GM18507 (cell line): ENCODE measurements at places on chromosomes 4 and X.

- DNase-seq, result no peak
Observed at GRCh38 chr4:22911285-22911684, 218.5 kb downstream of the GBA3 start.

GRCh38 chr4:158915683-158916241 is 146.9 kb downstream of the FNIP2 start:
- DNase-seq, result no peak

GRCh38 chrX:136021903-136022302 is 36.7 kb downstream of the SLC9A6 start:
- DNase-seq, result no peak

DNA sequence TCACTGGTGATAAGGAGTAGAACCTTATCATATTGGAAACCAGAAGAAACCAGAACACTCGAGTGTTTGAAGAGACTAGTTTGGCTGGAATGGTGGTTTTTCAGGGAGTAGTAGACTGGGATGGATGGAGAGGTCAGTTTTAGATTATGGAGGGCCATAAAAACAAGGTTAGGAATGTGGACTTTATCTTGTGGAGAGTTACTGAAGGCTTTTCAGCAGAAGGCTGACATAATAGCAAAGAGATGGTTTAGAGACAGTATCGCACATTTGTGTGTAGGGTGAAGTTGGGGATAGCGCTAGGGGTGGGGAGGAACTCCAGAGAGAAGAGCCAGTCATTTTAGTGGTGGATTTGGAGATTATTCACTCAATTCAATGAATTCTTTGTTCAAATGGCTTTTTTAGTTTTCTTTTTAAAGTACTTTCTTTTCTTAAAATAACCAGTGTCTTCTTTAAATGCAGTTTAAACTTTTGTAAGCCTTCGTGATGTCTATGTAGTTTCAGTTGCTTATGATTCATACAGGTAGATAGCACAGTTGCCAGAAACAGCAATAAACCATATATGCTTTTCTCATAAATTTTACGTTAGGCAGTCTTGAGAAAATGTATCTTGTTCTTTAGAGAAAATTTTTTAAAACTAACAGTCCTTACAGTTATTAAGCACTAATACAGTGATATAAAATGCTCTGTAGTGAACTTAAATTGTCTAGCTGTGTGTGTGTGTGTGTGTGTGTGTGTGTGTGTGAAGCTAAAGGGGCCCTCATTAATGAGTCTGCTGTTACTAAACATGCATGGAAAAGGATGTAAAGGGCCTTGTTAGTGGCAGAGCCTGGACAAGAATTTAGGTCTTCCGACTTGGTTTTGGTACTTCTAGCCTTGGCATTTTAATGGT is 3.8 kb downstream of the ARHGAP10 start:
- no peak for DNase-seq

DNA sequence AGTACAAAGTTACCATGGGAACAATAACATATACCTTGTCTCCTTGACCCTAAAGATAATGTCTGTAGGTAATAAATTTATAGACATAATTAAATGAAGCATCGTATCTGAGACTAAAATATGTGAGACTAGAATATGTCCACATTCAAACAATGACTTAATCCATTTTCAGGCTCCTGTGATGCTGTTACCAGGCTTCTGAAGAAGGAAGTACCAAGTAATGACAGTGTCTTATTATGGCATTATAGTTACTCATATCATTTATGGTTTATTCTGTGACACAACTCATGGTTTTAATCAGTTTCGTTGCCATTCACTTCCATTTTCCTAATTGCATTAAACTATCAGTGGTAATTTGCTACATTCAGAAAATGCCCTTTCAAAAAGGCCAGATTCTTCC is 100.6 kb upstream of the GPM6B start:
- no peak for DNase-seq

DNA sequence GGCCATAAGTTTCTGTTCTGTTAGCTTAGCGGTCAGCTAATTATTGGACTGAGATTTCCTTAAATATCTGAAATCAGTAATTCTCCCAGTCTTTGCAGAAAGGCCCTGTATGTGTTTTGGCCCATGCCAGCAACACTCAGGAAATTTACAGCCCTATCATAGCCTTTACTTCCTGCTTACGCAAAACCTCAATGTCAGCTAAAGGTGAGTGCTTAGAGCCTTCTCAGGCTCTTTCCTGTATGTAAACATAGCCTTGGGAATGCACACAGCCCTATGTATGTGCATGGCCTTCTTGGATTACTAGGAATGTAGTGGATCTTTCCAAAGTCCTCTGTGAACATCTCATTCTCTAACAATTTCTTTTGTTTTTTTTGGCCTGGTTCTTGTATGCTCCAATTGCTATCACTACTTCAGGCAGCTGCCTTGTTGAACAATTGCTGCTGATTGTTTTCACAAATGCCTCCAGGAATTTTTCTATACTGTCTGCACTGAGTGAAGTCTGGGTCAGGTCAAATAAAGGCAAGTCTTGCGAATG is 200.0 kb downstream of the PPP1R2C start:
- DNase-seq, result no peak

GRCh38 chrX:80808881-80809411 is 731 bp downstream of the BRWD3 start:
- no peak for DNase-seq

DNA sequence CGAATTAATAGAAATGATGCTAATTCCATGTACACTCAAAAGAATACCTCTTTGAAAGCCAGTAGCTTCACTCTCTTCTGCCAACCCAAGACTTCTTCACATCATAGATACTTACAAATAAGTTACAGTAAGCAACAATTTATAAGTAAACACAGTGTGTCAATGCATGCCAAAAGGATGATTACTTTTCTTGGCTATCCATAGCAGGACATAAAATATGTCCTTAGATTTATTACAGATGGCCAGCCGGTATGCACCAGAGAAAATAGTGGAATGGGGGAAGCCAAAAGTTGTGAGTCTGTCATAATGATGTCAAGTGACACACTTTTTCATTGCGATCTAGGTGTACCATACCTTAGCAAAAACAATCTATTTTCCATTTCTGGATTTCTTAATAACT is 631 bp upstream of the BMX start:
- DNase-seq, result no peak

DNA sequence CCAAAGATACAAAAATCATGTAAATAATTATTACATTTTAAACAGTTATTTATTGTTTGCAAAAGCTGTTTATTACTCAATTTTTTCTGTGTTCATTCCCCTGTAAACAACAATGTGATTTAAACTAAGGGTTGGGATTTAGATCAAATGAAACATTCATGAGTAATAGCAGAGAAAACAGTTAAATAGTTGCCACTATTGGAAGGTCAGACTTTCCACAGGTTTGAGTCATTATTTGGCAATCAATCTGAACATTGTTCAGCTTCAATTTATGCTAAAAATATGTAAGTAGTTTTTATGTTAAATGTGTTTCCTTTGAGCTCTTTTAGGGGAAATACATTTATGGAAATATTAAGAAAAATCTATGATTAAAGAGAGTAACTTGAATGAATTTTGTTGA is 144.9 kb downstream of the STIM2 start:
- DNase-seq, result no peak

DNA sequence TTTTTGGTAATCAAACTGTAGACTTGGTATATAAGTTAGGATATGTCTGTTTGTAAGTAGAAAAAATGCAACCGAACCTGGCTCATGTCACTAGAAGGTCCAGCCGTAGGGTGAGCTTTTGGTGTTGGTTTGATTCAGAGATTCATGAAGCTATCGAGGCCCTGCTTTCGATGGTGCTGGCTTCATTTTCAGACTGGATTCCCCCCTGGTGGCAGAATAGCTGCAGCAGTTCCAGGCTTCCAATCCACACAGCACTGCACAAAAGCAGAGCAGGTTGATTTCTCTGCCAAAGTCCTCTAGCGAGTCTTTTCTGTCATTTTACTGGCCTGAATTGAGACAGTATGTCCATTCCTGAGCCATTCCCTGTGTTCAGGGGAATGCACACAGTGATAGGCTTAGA is 33.1 kb downstream of the PDK3 start:
- DNase-seq, result no peak

DNA sequence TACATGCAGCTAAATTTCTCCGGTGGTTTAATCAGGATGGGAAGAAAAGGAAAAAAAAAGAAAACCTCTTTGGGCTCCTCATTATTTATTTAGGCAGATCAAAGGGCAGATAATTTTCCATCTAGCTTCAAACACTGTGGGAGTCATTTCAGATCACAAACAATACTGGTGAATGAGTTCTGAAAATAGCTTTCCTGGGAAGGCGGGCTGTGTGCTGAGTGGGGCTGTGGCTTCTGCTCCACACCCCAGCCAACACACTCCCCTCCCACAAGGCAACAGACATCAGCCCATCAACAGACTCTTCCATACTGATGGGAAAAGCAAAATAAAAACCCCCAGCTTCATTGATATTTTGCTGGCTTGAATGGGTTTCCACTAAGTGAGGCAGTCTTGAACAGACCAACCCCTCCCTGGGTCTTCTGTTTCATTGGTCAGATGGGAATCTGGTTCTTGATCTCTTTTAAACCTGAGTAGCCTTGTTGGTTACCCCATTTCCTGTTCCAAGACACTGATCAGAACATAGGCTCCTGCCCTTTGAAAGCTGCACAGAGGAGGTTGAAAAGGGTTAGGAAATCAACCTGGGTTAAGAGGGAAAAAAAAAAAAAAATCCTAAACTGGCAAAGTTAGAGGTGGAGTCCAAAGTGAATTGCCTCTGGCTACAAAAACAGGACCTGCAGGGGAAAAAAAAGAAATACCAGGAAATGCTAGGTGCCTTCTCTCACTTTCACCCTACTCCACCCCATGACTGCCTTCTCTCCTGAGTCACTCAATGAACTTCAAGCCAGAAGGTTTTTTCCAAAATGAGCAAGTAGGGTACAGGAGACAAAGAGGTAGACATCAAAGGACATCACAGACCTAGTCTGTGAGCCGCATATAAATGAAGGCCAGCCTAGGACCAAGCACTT is 20.0 kb downstream of the AMOT start:
- no peak for DNase-seq

DNA sequence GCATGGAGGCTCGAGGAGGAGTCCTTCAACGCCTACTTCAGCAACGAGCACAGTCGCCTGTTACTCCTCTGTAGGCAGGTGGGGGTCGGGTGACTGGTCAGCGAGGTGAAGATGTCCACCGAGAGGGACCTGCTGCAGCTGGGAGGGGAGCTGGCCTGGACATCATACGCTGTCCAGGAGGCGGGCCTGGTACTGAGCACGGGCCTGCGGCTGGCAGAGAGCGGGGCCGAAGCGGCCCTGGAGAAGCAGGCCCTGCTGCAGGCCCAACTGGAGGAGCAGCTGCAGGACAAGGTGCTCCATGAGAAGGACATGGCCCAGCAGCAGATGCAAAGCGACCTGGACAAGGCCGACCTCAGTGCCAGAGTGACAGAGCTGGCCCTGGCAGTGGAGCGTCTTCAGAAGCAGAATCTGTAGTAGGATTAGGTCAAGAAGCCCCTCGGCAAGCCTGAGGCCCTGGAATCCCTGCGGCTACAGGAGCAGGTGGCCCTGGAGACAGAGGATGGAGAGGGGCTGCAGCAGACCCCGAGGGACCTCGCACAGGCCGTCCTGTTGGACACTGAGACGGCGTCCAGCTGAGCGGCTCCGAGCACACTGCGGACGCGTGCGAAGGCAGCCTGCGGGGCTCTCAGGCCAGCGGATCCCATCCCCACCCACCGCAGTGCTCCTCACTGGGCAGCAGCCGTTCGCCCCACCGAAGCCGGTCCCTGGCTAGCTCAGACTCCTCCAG is 11.9 kb downstream of the SMIM10L2A start:
- DNase-seq, result no peak

GRCh38 chr4:78618436-78618835 is 66.9 kb downstream of the ANXA3 start:
- no peak for DNase-seq

GRCh38 chrX:124232523-124233201 is 99.8 kb upstream of the TEX13D start:
- DNase-seq, result no peak
